ENCODE measurements at places on chromosomes 12 and 14.

DNA sequence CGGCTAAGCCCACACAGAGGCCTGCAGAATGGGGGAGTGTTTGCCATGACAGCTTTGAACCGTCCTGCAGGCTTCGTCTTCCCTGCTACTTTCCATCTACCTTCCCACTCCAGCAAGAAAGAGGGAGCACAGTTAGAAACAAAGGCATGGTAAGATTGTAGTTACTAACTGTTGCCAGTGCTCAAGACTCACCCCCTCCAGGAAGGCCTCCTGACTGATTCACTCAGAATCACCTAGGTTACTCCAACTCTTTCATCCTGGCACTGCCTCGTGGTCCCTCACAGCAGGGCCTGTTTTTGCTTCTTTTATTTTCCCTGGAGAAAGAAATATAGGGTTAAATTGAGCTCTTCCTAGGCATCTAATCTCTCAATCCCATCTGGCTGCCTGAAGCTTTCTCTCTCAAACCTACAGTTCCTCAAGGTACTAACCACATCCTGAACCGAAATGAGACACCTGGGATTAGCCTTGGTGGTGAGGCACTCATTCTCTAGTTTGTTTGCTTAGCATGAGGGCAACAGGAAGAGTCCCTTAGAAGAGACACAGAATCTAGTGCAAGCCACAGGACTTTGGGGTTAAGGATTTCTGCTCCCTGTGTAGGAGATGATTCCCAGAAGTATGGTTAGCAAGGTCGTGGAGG, 7.8 kb downstream of the GALNT6 start:
- no peak for DNase-seq

- DNase-seq, result no peak
Observed at GRCh38 chr12:54287261-54288157, 7.0 kb downstream of the HNRNPA1 start.

DNA sequence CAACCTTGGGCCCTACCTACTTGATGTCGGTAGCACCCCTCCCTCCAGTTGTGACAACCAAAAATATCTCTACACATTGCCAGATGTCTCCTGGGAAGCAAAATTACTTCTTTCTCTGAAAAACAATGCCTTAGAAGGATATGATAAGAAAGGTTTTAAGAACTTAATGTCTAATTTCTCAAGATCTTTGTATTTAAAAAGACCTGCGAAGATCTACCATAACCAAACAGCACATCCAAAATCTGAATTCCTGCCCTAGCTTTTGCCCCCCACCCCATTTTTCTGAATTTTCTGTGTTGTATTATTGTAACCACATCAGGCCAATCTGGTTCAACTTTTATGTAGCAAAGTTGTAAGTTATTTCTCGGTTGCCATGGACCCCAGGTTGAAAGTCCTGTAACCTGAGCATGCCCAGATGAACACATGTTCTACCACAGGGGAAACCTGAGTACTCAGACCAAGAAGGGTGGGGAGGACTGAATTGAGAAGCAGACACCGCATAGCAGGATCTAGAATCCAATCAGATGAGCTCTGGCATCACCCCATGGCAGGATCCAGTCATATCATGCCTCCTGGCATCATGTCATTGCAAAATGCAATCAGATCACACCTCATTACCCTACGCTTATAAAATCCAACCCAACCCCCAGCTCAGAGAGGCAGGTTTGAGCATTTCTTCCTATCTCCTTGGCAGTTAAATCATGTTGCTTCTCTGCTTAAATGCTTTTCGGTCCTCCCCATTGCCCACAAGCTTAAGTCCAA, 8.7 kb downstream of the TMEM253 start:
- no peak for DNase-seq

DNA sequence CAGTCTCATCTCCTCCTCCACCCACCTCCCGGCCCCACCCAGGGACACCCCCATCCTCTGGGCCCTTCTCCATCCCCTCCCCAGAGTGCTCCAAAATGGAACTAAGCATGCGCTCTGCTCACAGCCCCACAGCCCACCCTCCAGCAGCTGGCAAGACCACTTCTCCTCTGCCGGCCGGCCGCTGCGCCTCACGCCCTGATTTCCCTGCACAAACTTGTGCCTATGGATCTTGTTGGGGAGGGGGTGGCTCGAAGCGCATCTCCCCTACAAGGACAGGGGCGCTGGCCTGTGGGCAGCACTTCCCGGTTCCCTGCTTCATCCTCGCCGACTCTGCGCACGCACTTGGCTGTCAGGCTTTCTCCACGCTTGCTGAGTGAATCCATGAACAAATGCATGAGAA, 19.5 kb upstream of the NUDT14 start:
- DNase-seq, result no peak

- DNase-seq, result no peak
Observed at GRCh38 chr12:66744956-66745383, 66.1 kb upstream of the GRIP1 start.

DNA sequence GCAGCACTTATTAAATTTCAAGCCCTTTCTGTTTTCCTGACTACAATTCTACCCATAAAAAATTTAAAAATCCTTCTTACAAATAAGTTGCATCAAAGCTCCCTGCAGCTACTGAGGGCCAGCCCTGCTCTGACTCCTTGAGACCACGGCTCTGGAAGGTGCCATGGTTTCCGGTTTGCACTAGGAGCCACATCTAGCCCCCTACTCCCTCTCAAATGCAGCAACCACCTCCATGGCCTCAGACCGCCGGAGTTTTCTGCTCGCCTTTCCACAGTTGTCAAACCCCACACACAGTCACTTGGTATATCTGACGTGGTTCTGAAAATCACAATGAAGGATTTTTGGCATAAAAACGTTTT, 30.1 kb downstream of the P2RX4 start:
- no peak for DNase-seq

- DNase-seq, result peak; percentile 65
Observed at GRCh38 chr14:77603654-77604255, 12.7 kb downstream of the SPTLC2 start.

GRCh38 chr12:92502417-92503028, 200.3 kb upstream of the PLEKHG7 start:
- DNase-seq, result no peak

DNA sequence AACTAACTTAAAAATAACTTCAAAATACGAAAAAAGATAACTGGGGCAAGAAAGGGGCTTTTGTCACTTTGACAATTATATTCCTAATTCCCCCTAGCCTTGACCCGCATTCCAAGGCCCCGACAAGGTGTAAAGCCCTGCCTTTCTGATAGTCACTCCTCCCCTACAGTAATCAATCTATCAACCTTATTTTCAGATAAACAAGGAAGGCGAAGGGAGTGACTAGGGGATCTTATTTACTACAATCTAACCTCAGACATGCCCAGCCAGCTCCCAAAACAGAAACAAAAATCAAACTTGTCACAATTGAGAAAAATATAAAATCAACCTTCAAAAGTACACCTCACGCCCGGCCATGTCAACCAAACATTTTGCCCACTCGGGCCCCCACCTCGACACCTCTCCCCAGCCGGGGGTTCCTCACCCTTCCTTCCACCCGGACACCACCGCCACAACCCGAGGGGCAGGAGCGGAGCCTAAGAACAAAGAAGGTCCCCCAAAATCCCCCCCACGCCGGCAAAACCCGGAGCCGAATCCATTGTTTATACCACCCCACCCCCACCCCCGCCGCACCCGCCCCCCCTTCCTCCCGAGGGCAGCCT, 562 bp downstream of the ZFYVE1 start:
- DNase-seq, result no peak

- no peak for DNase-seq
Observed at GRCh38 chr12:58452546-58452945, 467.8 kb downstream of the LRIG3 start.

DNA sequence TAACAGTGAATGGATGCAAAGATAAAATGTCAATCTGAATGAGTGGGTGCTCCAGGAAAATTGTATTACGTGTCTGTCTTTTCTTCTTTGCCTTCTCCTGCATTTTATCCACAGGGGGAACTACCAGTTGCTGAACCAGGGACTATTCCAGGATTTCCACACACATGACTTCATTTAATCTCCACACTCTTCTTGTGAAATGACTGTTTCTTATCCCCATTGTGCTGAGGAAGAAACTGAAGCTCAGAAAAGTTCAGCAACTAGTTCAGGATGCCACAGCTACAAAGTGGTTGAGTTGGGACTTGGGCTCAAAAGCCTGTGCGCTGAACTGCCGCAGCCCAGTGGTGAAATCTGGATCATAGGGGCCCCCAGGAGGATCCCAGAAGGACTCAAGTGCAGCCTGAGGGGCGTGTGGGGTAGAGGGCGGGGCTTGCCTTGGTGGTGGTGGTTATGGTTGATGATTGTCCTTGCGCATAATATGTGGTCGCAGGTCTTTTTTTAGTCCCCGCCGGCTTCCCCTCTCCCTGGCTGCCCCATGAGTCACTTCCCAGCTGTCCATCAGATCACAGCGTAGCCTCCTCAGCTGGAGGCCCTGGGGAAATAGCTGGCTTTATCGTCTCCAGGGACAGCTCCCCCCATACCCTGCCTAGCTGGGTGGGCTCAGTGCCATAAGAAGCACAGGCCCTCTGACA, 235.2 kb upstream of the CRY1 start:
- DNase-seq, result peak; percentile 45

DNA sequence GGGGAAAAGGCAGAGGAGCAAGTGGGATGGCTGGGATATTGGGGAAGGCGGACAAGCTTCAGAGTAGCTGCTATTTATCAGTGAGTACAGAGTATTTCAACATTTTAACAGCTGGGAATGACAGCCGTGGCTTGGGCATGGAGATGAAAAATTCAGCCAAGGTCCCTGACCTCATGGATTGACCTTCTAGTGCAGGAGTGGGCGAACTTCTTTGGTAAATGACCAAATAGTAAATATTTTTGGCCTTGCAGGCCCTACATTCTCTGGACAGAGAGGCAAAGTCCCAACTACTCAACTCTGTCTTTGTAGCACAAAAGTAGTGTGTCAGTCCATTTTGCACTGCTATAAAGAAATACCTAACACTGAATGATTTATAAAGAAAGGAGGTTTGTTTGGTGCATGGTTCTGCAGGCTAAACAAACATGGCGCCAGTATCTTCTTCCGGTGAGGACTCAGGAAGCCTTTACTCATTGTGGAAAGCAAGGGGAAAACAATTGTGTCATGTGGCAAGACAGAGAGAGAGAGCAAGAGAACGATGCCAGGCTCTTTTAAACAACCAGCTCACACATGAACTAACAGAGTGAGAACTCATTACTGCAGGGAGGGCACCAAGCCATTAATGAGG, 33.6 kb downstream of the TMEM233 start:
- no peak for DNase-seq

- DNase-seq, result no peak
Observed at GRCh38 chr14:30573966-30574365, 15.0 kb downstream of the G2E3 start.

DNA sequence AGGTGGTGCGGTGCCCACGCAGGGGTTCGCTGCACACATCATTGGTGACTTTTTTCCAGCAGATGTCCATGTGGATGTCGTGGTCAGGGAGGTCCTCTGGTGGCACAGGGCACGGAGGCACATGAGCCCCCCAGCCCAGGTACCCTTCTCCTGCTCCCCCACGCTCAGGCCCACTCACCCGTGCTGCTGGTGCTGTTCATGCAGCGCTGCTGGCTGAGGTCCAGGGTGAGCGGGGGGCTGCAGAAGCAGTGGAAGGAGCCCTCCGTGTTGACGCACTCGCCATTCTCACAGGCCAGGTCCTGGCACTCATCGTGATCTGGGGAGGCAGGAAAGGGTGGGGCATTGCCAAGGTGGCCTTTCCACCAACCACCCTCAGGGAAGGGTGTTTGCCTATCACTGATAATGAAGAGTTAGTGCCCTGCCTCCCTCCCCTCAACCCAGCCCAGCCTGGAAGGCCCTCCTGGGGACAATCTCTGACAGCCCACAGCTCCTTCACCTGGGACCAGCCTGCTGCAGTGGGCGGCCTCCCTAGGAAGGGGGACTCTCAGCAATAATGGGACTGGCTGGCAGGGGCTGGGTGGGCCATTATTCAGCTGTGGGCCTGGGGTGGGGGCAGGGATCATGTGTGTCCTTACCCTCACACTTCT, 9.8 kb downstream of the ISCA2 start:
- DNase-seq, result no peak

DNA sequence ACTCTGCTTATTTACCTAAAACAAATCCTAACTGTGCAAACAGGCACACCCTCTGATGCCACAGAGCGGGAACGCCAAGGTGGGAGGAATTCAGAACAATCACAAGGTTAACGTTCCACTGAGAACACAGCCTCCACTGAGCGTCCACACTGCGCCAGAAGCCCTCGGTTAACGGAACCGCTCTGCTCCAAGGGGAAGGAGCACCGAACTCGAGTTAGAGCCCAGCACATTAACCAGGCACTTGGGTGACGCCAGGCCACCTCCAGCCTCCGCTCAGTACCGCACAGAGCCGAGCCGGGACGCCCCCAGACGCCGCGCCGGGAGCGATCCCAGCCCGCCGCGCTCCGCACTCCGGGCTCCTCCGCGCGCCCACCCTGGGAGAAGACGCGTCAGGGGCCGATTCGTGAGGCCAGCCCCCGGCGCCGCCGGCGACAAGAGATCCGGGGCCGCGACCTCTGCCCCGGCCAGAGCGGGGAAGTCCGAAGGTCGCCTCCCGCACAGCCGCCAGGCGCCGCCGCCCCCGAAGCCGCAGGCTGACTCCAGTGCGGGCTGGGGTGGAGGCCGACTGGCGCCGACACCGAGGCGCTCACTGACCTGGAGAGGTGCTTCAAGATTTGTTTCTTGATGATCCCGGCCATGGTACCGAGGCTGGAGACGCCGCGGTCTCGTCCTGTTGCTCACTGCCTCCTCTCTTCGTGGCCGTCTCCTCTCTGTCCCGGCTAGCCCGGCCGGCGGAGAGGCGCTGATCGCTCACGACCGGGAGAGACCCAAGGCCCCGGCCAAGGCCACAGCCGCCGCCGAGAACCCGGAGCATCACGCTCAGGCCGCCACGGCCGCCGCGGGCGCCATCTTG, 450 bp downstream of the BLTP3B start:
- no peak for DNase-seq

- no peak for DNase-seq
Observed at GRCh38 chr14:61934385-61934784, 172.2 kb downstream of the SNAPC1 start.

DNA sequence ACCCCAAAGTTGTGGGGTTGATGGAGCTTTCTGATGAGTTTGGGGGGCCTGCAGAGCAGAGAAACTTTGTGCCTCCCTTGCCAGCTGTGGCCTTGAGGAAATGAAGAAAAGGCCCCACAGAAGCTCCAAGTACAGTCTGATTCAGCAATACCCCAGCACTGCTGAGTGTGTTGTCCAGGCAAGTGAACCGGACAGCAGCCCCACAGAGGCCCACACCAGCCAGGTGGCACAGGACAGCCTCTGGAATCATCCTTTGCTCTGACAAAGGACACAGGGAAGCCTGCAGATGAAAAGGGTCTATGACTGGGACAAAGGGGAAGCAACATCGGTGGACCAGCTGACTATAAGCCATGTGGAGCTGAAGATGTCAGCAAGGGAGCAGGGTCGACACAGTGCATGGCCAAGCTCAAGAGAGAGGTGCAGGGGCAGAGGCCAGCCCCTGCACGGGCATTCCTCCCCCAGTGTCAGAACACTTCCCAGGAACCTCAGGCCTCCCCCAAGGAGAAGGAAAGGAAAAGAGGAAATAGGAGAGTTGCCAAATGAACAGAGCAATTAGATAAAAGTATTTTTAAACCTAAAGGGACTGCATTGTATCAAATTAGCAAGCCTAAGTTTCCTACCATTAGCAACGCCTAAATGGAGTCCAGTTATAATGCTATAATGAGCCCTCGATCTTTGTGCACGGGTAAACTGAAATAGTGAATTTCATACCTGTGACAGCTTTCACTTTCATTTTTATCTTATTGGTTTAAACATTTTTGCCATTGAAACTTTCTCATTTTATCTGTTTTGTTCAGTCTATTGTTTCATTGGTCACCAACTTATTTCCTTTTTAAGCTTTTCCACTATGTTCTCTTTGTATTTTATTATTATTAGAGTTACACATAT, 46.3 kb upstream of the PTGDR start:
- no peak for DNase-seq

- peak; percentile 50 for DNase-seq
Observed at GRCh38 chr12:102300824-102301461, 103.3 kb upstream of the PMCH start.
